Stimulated activated CD8-positive, alpha-beta memory T cell treated with anti-CD3 and anti-CD28 coated beads, Interleukin-15, amount 100 ng/mL, for 4 hours (primary cell): ENCODE measurements at places on chromosomes 3 and 15.

- no peak for DNase-seq
Observed at GRCh38 chr15:69972436-69972835, 125.3 kb downstream of the TLE3 start.

GRCh38 chr3:11662392-11662990 is 18.8 kb upstream of the VGLL4 start:
- no peak for DNase-seq

DNA sequence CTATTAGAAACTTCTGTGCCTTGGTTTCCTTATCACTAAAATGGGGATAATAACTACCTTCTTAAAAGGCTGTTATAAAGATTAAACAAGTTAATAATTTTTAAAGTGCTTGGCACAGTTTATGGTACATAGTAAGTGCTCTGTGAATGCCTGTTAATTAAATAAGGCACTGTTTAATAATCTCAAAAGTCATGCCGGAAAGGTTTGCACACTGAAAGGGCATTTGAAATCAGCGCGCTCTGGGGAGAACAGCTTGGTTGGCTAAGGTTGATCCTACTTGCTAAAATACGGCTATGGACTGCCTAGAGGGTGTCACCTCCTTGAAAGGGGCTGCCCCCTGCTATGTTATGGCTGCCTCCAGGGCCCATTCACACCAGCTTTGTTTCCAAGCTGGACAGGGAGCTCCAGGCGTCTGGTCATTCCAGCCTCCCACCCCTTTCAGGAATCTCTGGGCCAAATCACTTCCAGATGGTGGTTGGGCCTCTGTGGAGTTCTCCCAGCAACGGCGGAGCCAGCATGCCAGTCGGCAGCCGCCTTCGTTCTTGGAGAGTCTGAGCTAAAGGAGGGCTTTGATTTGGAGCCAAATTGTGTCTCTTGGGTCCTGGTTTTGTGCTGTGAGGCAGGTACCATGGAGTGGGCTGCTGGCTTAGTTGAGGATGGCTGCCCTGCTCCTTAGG is 5.9 kb downstream of the FLNB start:
- DNase-seq, result no peak

DNA sequence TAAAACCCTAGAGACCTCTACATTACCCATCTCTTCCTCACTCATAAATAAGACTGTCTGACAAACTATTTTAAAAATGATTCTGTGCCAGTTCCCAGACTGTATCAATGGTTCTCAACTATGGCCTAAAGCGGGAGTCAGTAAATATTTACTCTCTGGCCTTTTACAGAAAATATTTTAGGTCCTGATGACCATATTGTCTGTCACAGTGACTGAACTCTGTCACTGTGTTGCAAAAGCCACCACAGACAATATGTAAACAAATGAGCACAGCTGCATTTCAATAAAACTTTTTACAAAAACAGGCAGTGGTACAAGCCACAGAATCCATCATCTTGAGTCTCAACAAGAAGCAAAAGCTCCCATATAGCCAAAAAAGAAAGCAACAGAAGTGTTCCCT is 45.4 kb downstream of the PLOD2 start:
- no peak for DNase-seq

GRCh38 chr3:167750272-167750971 is 14.9 kb downstream of the SERPINI1 start:
- DNase-seq, result no peak

DNA sequence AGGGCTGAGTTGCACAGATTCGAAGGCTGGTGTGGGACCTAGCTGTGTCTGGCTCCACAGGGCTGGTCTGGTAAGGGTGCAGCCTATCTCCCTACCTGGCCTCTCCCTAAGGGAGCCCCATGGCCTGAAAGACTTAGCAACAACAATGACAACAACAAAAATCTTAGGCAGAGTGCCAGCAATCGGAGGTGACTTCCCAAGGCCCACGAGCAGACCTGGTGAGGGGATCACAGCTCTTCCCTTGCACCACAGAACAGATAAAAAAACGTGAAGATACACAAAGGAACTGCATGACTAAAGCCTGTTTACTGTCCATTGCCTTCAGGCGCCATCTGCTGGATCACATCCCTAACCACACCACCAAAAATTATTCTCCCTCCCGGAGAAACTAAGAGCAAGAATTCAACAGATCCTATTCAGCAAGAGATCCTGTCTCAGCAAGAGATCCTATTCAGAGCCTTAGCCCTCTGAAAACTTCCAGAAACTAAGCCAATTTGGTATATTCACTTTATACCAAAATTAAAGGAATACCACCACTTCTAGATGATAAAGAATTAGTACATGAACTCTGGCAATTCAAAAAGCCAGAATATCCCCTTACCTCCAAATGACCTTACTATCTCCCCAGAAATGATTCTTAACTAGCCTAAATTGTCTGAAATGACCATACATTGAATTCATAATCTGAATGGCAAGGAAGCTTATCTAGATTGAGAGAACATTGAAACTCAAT is 24.1 kb upstream of the OR5K4 start:
- DNase-seq, result no peak

- no peak for DNase-seq
Observed at GRCh38 chr3:37739579-37740290, 121.9 kb upstream of the CTDSPL start.

GRCh38 chr3:26647078-26647477 is 24.5 kb downstream of the LRRC3B start:
- no peak for DNase-seq

DNA sequence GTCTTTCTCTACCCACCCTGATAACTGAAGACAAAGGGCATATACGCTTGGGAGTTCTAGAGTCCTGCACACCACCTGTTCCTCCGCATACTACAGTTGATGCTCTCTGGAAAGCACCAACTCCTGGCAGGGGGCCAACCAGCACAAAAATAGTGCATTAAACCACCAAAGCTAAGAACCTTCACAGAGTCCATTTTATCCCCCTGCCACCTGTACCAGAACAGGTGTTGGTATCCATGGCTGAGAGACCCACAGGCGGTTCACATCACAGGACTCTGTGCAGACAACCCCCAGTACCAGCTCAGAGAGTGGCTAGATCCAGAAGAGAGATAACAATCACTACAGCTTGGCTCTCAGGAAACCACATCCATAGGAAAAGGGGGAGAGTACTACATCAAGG is 114.4 kb upstream of the POU1F1 start:
- no peak for DNase-seq

DNA sequence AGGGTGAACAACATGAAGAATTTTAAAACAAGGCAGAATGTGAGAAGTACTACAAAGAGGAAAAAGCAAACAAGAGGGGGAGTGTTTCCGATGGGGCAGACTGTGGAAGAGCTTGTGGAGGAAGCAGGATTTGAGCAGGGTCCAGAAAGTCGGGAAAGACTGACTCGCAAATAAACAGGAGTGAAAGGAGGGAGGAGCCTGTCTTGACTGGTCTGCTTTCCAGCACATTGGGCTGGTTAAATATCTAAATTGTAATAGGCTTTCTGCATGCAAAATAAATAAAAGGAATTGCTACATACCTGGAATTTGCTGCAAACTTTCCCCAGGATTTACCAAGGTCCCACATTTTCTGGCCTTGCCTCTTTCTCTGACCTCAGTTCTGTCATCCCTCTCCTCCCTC is 132.1 kb downstream of the RORA start:
- DNase-seq, result no peak

GRCh38 chr15:94875550-94875949 is 644.2 kb downstream of the MCTP2 start:
- DNase-seq, result no peak

DNA sequence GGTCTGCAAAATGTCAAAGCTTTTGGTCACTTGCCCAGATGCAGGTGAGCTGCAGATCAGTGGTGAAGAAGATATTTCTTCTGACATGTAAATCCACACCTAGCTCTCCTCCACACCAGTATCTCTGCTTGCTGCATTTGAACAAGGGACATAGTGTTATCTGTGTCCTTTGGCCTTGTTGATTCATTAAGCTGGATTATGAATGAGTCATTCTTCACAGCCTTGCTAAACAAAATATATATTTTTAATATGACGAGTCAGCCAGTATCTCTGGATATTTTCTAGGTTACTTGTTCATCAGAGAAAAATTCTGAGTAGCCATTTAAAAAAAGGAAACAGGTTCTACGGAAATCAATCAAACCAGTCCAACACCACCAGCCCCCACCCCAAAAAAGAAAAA is 190.6 kb upstream of the ADAMTS9 start:
- DNase-seq, result no peak

- DNase-seq, result no peak
Observed at GRCh38 chr3:144265542-144266100, 294.0 kb downstream of the DIPK2A start.

- DNase-seq, result no peak
Observed at GRCh38 chr3:100278910-100279309, 18.1 kb downstream of the TBC1D23 start.

DNA sequence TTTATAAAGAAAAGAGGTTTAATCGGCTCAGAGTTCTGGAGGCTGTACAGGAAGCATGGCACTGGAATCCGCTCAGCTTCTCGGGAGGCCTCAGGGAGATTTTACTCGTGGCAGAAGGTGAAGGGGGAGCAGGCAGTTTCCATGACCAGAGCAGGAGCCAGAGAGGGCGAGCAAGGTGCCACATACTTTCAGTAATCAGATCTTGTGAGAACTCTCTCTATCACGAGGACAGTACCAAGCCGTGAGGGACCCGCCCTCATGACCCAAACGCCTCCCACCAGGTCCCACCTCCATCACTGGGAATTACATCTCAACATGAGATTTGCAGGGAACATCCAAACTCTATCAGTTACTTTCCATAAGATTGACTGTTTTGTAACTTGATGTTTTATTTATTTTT is 70.7 kb upstream of the SYN2 start:
- DNase-seq, result no peak

DNA sequence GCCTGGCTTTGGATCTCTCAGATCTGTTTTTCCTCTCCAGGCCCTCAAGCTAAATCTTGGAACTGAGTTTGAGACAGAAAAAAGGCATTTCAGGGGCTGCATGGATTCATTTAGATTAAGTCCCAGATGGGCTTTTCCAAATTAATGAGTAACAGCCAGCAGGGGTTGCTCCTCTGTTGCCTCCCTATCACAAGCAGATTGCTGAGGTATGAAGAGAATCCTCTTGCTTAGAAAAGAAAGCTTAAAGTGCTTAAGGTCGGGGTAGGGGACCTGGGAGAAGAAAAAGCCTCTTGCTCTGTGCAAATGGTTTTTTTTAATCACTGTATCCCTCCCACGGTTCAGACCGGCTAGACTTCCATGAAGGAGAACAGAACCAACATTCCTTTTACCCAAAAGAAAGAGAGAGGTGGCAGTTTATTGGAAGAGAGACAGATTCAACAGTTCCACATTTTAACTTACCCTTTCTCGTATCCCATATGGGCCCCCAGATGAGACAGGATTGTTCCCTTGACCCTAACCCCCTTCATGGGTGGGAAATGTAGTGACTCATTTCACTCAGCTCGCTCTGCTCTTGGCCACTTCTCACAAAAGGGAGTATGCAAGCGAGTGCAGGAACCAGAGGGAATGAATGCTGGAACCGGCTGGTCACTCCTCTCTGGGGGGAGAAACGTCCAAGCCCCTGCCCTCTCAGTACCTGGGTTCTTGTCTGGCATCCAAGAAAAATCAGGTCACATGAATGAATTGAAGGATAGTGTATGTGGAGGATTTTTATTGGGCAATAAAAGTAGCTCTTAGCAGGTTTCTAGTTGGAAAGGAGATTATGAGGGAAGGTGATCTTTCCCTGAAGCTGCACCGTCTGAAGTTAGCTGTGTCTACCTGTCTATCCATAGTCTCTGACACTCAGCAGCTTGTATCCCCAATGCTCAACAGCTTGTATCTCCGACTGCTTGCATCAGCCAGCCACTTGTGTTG is 745.2 kb downstream of the SI start:
- DNase-seq, result no peak

GRCh38 chr3:115862849-115863248 is 239.5 kb downstream of the GAP43 start:
- DNase-seq, result no peak

DNA sequence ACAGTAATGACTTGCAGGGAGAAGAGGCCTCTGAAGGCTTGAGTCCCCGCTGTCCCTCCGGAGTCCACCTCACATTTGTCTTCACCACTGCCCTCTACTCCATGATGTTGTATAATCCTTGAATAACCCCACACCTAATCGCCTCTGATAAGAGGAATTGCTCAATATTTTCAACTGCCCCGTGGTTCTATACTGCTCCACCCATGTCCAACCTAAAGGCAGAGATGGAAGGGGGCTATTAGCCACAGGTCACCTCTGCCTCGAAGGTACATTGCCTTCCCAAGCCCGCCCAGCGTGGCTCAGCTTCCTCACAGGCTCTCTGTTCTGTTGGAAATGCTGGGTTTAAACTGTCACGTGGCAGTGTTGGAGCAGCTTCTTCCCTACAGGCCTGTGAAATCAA is 12.4 kb downstream of the TLR9 start:
- DNase-seq, result no peak

DNA sequence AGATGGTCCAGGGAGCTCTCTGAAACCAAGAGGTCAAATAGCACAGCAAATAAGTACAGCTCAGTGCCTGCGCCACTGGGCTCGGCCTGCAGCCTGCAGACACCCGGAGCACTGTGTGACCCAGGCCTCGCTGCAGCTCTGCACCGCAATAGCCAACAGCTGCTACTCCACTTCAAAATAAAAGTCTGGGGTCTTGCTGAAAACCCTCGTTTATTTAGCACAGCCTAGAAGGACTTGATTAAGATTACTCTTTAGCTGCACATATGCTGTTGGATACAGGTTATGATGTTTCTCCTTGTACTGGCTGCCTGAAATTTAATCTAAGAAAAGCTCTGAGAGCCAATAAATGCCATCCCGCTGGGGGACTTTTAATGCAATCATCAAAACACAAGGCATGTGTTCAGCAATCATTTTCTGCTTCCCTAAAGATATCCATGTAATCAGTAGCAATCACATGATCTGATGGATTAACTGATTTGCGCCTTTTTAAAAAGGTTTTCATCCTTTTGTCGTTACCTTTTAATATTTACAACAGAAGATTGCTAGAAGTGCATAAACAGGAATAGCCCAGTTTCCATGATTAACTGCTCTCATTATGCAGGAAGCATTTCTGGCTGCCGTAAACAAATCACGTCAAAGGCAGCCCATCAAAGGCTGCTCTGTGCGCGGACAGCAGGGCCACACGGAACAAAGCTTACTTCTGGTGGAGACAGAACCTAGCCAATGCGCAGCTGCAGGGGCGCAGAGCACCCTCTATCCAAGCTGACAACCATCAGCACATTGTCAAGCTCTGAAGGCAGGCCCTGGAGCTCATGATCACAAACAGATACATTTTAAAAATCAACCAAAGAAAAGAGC is 58.8 kb downstream of the CLASP2 start:
- DNase-seq, result no peak

- DNase-seq, result no peak
Observed at GRCh38 chr3:9045371-9045770, 82.1 kb upstream of the RAD18 start.

DNA sequence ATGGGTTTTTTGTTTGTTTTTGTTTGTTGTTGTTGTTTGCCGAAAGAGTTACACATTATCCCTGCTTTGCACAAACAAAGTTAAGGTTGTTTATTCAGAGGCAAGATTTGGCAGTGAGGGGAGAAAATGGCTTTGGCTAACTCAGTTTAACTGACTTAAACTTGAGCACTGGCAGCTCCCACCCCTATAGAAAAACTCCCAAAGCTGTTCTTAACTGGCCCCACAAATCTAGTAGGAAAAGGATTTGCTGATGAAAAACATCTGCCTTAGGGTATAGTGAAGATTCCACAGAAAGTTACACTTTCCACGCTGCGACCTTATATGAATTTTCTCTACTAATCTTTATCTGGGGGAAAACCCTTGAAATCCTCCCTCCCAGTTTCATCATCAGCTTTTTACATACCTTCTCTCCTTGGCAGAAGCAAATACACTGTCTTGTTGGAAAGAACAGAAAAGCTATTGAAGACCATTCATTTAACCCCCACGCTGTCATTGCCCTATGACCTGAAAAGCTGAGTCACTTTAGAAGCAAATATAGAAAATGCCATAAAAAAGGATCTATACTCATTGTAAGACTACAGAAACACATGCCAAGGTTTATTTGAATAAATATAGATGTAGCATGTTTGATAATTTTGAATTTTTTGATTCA is 551.7 kb downstream of the NR2F2 start:
- no peak for DNase-seq
